ENCODE measurements at places on chromosomes 3 and 15.

DNA sequence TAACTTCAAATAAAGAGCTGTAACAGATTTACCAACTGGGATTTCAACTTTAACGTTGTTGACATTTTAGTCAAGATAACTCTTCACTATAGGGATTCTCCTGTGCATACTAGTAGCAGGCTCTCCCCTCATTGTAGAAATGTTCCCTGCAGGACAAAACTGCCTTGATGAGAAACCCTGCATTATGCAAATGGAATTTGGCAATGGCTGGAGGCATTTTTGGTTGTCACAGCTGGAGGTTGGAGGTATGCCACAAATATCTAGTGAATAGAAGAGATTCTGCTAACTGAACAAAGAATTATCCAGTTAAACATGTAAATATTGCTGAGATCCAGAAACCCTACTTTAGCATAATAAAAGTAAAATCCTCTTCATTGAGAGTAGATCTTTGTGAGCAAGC lies 928.8 kb upstream of the ALCAM start:
- no peak for DNase-seq

- DNase-seq: no peak
These were observed 148.8 kb upstream of the HES1 start for GRCh38 chr3:193987186-193987585.

DNA sequence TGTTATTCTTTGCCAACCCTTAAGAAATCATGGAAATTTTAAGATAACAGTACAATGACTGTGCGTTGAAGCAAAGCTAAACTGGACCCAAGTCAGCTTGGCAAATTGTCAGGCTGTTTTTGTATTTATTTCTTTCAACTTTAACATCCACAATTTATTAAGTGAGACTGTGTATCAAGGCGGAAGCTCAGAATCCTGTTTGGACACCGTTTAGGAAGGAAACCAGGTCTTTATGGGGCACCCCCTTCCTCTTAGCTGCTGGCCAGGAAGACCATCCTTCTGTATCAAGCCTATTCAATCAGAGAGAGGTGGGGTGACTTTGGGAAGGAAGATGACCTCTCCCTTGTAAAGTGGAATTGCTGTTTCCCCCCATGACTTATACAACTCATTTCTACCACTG lies 166.0 kb downstream of the MCTP2 start:
- no peak for DNase-seq

DNA sequence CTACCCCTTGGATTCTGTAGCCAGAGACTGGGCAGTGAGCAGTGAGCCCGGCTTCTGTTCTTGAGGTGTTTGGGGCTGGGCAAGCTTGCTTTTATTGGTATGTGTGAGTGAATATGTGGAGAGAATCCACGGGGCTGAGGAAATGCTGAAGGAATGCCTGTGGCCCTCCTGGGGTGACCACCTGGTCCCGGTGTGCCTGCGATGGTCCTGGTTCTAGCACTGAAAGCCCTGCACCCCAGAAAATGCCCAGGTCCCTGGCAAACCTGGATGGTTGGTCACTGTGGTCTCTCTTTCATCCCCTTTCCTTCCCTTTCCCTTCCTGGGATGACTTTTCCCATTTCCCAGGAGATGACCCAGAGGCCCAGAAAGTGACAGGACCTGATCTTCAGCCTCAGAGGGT lies 4.2 kb downstream of the ZBTB47 start:
- DNase-seq: no peak

- DNase-seq: no peak
These were observed 266.4 kb upstream of the CDIN1 start for GRCh38 chr15:36313021-36313420.

DNA sequence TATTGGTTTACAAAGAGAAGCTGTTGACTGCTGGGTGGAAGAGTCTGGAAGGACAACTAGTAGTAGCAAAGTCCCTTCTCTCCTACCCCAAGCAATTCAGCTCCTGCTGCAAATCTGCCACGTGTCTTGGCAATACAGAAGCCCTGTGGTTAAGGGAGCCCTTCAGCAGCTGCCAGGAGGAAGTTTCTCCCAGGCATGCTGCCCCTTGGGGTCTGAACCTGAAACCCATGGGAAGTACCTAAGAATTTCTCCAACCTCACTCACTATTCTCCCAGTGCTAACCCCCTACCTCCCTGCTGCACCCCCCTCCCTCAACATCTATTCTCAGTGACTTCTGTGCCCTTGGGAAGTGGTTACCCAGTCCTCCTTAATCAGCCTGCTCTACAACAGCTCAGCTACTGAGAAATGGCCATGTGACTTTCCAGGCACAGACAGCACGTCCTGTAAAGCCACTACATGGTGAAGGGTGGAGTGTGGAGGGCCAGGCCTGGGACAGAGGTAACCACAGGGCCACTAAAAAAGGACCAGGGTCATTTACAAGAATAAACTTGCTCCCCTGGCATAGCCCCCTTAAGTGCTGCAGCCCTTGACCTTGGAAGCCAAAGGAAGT lies 316.6 kb downstream of the NTRK3 start:
- no peak for DNase-seq

DNA sequence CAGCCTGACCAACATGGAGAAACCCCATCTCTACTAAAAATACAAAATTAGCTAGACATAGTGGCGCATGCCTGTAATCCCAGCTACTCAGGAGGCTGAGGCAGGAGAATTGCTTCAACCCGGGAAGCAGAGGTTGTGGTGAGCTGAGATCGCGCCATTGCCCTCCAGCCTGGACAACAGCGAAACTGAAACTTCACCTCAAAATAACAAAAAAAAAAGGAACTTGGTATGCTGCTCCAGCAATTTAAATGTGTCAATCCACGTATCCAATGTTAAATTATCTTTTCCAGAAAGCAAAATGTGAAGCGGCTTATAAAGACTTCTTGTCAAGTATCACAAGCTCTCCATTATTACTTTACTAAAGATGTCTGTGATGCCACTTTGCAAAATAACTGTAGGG lies 9.9 kb upstream of the ARIH1 start:
- no peak for DNase-seq

GRCh38 chr3:172444821-172445220 lies 3.4 kb downstream of the GHSR start:
- no peak for DNase-seq

- DNase-seq: no peak
These were observed 551 bp downstream of the NLGN1 start for GRCh38 chr3:173398111-173398479.
